Putamen (tissue), 1 donor: ENCODE measurements at places on chromosomes 1 and 21.

GRCh38 chr1:243267471-243267880 lies 11.6 kb downstream of the SDCCAG8 start:
- no peak for DNase-seq

DNA sequence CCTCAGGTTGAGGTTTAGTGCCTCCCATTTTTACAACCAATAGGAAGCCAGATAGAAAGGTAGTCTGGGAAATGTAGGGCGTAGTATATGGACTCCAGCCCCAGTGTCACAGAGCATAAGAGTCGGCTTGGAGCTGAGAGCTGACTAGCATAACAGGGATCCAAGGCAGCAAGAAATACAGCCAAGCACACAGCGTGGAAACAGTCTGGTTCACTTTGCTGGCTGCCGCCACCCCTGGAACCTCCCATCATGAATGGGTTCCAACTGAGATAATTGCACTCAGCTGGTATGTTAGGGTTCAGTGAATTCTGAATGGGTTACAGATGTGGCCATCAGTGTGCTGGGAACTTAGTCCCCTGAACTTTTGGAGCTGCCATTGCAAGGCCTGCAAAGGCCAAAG lies 76.7 kb upstream of the GPR88 start:
- DNase-seq = no peak

GRCh38 chr1:89460325-89460724 lies 64.3 kb upstream of the LRRC8B start:
- no peak for DNase-seq

DNA sequence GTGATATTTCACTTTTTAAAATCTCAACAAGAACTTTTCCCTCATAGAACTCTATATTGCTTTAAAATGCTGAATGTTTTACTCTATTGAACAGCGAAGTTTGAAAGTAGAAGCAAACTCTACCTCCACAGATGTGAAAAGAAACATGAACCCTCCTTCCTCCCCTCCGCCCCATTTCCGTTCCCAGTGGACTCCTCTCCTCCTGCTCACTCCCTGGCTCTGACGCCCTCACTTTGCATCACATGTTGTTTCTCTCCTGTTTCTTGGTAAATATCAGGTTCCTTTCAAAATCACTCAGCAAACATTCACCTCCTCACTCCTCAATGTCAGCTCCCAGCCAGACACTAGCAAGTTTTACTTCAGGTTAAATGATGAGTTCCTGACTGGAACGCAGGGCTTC lies 34.6 kb downstream of the KCNH1 start:
- no peak for DNase-seq

DNA sequence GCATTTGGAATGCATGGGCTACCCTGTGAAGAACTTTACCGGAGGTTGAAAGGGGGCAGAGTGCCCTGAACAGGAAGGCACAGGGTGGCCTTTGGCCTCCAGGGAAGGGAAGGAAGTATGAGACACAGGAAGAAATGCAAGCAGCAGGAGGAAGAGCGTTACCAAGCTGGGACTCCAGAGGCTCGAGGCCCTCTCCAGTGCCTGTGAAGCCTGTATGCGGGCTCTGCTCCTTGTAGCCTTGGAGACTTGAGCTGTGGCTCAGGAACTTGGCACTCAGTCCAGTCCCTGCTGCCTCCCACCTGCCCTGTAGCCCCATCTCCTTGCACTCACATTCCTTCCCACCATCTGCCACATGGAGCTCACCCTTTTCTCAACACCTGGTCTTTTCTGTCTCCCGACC lies 33.5 kb upstream of the RNF19B start:
- no peak for DNase-seq

DNA sequence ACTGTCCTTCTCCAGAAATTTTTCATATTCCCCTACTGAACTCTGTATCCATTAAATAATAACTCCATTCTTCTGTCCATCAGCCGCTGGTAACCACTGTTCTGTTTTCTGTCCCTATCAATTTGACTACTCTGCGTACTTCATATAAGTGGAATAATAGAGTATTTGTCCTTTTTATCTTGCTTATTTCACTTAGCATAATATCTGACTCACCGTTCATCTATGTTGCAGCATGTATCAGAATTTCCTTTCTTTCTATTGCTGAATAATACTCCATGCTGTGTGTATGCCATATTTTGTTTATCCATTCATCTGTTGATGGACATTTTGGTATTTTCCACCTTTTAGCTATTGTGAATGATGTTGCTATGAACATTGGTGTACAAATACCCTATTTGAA lies 71.9 kb downstream of the CEP350 start:
- DNase-seq = no peak

- DNase-seq = peak; percentile 47
Measured at GRCh38 chr1:24745711-24746413, 615 bp downstream of the CLIC4 start.
